ENCODE measurements at places on chromosomes 5 and 9. TPM values are rescaled to one million over a fixed set of nuclear protein-coding genes. Genes with fewer than 3 reads are reported as not detected.

The ADGRD2 gene
- total RNA-seq, result 0.29 TPM

The IL17B gene
- not detected for total RNA-seq

The STKLD1 gene
- total RNA-seq, result 0.75 TPM

The PCDHGB3 gene
- total RNA-seq, result 3.2 TPM

The JAKMIP2 gene
- 1.3 TPM for total RNA-seq

The PDE8B gene
- 10.1 TPM for total RNA-seq

The PTPRD gene
- total RNA-seq, result 20.9 TPM

The TAF11L10 gene
- not detected for total RNA-seq

The RANBP3L gene
- 8.1 TPM for total RNA-seq

The OTULINL gene
- total RNA-seq, result 18.9 TPM

The LCN1 gene
- not detected for total RNA-seq

The PRDM9 gene
- total RNA-seq, result not detected

The SPATA31D4 gene
- not detected for total RNA-seq

The HRCT1 gene
- total RNA-seq, result 7.2 TPM

The GZMA gene
- total RNA-seq, result 2.1 TPM

The NR5A1 gene
- total RNA-seq, result not detected

The DPYSL3 gene
- 130 TPM for total RNA-seq

The HDHD3 gene
- total RNA-seq, result 39.2 TPM

The PDE6A gene
- total RNA-seq, result not detected

The RECK gene
- total RNA-seq, result 10.3 TPM

The ARHGEF37 gene
- 11.9 TPM for total RNA-seq

The RFESD gene
- total RNA-seq, result 4.5 TPM

The TAS2R1 gene
- not detected for total RNA-seq

The NDST1 gene
- 54.3 TPM for total RNA-seq

The DDX4 gene
- total RNA-seq, result not detected

The CDC20B gene
- not detected for total RNA-seq

The ARSI gene
- total RNA-seq, result 0.65 TPM

The CCDC192 gene
- 1.2 TPM for total RNA-seq

The PFN3 gene
- not detected for total RNA-seq

The RNF180 gene
- total RNA-seq, result 22.9 TPM
